SK-MEL-5 (cell line): ENCODE measurements at places on chromosomes 11 and 22. TPM values are rescaled to one million over a fixed set of nuclear protein-coding genes. Genes with fewer than 3 reads are reported as not detected.
A peak's percentile ranks its signal among the peaks of the same experiment; 100 is the strongest.

DNA sequence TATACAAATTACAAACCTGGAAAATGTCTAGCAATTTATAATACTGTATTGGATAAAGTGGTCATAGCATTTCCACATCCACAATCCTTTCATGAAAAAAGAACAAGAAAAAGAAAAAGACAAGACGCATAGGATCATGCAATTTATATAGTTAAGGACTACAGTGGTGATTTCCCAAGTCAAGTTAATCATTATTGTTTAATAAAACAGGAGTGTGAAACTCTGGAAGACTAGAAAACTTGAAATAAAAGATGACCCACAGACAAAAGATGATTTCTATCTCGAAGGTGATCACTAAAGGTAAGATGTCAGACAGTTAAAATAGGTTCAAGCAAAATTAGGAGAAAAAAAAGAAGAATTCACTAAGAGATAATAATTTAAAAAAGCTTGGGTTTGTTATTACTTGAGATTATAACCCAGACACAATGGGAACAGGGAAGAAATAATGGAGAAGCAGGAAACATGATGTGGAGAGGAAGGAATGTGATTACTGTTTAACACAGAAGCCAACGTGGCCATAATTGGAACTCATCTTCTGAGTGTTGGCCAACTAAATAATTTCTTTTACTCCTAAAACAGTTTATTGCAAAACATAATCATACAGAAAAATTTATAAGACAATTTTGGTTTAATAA, 441.2 kb upstream of the ANO3 start:
- no peak for DNase-seq

DNA sequence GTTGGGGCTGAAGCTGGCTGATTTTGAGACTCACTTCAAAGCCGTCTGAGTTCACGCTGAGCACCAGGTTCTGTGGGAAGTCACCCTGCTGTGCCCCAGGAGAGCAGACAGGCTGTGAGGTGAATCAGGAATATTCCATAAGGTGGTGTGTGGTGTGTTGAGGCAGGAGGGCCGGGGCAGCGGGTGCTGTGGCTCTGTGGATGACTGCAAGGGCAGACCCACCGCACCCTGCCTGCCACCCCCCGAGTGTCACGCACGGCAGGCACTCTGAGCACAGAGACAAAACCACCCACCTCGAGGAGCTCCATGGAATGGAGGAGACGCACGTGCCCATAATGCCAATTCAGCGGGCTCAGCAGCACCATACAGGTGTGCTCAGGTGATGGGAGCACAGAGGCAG, 147.8 kb downstream of the PKNOX2 start:
- DNase-seq: no peak

Gene ASCL2
- not detected in 2 replicates for total RNA-seq

GRCh38 chr11:84261707-84262106, 975.5 kb upstream of the CCDC90B start:
- DNase-seq: peak; percentile 58

Gene GAL
- 0.29 TPM in 1 of 2 replicates, not detected in the other for total RNA-seq

Gene A4GALT
- total RNA-seq: 0.16 TPM in 1 of 2 replicates, not detected in the other

DNA sequence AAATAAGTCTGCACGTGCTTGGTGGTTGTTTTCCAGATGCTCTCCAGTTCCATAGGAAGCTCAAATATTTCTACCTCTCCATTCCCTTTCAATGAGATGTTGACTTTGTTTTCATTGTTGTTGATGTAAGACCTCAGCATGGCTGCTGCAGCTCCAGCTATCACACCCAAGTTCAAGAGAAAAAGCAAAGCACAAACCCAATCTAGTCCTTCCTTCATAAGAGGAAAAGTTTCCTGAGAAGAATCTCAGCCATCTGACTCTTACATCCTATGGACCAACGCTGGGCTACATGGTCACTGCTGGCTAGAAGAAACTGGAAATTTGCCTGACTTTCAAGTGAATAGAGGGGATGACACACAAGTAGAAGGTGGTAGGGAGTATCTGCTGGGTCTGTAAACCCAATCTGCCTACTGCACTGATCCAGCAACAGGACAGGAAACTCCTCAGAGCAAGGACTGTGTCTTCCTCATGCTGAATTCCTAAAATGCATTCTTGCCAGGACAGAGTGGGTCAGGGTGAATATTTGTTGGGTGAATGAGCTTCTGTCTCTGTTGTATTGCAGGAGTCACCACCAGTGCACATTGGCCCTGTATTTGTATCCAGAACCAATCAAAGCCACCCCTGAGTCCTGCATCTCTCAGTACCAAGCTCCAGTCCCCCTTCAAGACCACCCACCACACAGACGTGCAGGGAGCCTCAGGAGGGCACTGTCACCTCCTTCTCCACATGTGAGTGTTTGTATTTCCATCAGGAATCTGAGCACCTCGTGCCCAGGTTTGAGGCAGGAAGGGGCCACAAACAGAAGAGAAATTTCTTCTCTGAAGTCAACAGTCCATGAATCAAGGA, 118.0 kb upstream of the IGLL5 start:
- no peak for DNase-seq

- peak; percentile 10 for DNase-seq
Observed at GRCh38 chr11:34149786-34150185, 44.4 kb downstream of the NAT10 start.

Gene SPECC1L
- total RNA-seq: 37.8 and 38.0 TPM in 2 replicates

- DNase-seq: peak; percentile 40
Observed at GRCh38 chr22:41478891-41479521, 10.1 kb downstream of the ACO2 start.

Gene HSPA8
- 5,337 and 5,709 TPM in 2 replicates for total RNA-seq

DNA sequence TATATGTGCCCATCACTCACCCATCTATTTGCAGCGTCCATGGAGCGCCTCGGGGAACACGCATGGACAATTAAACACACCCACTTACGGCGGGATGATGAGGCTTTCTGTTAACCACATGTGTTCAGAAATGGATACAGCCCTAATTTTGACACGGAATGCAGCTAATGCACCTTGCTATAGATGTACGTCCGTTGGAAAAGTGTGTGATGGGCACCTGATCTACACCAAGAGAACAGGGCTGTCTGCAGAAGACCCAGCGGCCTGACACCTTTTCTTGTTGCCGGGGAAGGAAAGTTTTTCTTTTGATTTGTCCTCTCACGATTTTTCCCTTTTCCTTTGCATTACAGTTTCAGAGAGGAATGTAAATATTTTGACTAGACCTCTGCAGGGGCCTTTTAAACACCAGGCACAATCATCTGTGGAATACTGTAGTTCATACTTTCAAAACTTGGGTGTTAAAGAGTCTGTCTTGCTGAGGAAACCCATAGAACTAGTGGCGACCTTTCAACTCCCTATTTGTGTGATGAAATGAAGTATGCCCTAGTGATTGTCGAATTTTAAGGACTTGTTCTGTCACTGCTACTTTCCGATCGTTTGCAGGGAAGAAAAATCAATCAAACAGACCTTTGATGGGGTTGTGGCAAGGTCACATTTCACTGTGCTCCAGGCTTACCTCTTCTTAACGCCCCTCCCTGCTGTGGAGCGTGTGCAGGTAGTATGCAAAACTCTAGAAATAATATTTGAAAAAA, 16.5 kb upstream of the PAX6 start:
- no peak for DNase-seq

- no peak for DNase-seq
Observed at GRCh38 chr11:33631749-33632091, 68.9 kb downstream of the C11orf91 start.

GRCh38 chr11:87628957-87629356, 546.3 kb downstream of the RAB38 start:
- no peak for DNase-seq

Gene HPX
- total RNA-seq: 0.35 TPM in 1 of 2 replicates, not detected in the other

DNA sequence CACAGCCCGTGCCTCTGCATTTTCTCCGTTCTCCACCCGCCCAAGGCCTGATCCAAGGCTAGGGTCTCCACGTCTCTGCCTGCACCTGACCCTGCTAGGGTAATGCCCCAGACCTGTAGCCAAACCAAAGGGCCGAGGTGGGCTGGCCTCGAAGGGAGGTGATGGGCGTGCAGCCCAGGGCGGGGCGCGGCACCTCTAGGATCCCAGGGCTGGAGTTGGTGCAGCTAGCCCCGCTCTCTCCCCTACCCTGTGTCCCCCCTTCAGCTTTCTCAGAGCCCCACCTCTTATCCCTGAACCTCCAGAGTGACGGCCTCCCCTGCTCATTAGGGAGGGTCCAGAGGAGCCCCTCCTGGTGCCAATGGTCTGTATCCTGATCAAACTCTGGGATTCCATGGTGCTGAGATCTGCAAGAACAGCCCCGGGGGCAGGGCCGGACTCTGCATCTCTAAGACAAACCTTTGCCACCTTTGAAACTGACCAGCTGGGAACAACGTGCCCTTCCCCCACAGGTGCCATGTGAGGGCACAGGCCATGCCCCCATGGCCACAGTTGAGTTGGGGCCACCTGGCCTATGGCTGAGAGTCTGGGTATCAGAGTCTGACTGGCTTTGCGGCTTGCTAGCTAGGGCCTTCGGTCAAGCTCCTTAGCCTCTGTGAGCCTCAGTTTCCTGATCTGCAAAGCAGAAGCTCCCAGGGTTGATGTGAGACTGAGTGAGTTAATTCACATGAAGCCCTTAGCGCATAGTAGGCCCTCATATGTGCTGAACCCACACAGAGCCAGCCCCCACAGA, 23.1 kb upstream of the CBX7 start:
- DNase-seq: no peak

- DNase-seq: peak; percentile 89
Observed at GRCh38 chr11:127656116-127656836, 655.7 kb upstream of the KIRREL3 start.

DNA sequence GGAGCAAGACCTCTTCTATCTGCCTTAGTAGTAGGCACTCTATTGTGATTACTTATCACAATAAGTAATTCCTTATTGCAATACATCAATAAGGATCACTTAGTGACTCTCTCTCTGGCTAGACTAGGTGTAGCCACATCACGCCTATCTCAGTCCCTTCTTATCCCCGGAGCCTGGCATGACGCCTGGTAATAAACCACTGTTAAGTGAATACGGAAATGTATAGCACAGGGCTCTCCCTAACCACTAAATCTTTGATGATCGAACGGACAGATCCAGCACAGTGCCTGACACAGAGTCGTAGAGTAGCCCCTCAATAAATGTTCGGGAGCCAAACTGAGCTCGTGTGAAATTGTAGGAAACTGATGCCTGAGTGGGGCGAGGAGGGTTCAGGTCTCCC, 143.3 kb downstream of the FBXO7 start:
- DNase-seq: no peak

GRCh38 chr22:20433686-20434241, 3.9 kb downstream of the SCARF2 start:
- DNase-seq: no peak

GRCh38 chr22:19728836-19729235, 5.5 kb downstream of the GP1BB start:
- no peak for DNase-seq

DNA sequence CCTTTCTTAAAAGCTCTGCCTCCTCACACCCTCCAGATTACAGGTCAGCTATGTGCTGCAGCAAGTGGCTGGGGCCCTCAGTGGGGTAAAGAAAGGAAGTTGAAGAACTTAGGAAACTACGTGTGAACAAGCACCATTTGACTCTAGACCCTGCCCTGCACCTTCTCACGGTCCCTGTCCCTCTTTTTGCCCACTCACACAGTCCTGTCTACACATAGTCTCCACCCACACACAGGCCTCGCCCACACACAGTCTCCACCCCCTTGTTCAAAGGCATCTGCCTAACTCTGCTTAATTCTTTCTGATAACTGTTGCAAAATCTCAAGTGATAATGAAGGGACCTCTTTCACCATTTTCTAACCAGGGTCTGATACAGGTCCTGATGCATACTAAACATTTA, 59.0 kb downstream of the TMPRSS5 start:
- DNase-seq: no peak

Gene BAIAP2L2
- total RNA-seq: 42.1 and 49.1 TPM in 2 replicates

Gene LMNTD2
- 1.8 and 2.1 TPM in 2 replicates for total RNA-seq

DNA sequence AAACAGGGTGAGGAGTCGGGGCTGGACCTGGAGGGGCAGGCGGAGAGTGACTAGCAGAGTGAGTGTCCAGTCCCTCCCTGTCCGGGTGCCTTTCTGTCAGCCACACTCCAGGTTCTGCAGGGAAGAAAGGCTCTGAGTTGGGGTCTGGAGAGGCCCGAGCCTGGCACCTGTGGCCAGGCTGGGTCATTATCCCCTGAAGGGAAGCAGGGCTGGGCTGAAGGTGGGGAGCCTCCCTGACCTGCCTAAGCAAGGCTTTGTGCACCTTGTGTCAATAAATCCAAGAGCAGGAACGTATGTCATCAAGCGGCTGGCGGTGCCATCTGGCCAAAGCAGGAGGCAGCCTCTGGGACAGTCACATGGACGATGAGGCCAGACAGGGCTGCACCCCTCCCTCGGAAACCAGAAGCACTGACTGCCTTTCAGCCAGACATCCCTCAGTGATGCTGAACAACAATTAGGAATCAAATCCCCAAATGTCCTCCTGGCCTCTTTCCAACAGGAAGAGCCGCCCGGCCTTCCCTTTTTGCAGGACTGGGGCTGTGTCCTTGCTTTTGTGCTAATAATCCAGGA, 73.9 kb upstream of the FGF3 start:
- DNase-seq: no peak

- DNase-seq: no peak
Observed at GRCh38 chr22:23109079-23109347, 32.8 kb downstream of the RSPH14 start.

- DNase-seq: no peak
Observed at GRCh38 chr11:17460406-17460805, 16.2 kb downstream of the ABCC8 start.

Gene SLC22A9
- total RNA-seq: not detected in 2 replicates

GRCh38 chr11:737366-737765, 9.9 kb upstream of the TALDO1 start:
- peak; percentile 22 for DNase-seq

- DNase-seq: peak; percentile 84
Observed at GRCh38 chr11:128553662-128554362, 33.5 kb downstream of the ETS1 start.

Gene RFPL3
- not detected in 2 replicates for total RNA-seq

GRCh38 chr11:47916361-47916841, 64.0 kb upstream of the PTPRJ start:
- no peak for DNase-seq

- DNase-seq: no peak
Observed at GRCh38 chr11:133829566-133829965, 15.7 kb downstream of the SPATA19 start.

- DNase-seq: peak; percentile 11
Observed at GRCh38 chr22:33659448-33659847, 260.8 kb downstream of the LARGE1 start.
